ENCODE measurements at places on chromosomes 1 and 21.

DNA sequence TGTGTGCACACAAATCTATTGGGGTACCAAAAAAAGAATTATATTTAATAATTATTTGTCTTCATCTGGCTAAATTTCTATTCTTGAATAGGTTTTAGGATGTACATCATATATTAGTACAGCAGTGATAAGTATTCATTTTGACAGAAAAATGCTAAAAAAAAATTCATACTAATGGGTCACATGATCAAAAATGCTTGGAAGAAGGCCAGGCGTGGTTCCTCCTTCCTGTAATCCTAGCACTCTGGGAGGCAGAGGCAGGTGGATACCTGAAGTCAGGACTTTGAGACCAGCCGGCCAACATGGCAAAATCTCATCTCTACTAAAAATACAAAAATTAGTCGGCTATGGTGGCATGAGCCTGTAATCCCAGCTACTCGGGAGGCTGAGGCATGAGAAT lies 26.9 kb upstream of the PTGFRN start:
- DNase-seq = no peak

DNA sequence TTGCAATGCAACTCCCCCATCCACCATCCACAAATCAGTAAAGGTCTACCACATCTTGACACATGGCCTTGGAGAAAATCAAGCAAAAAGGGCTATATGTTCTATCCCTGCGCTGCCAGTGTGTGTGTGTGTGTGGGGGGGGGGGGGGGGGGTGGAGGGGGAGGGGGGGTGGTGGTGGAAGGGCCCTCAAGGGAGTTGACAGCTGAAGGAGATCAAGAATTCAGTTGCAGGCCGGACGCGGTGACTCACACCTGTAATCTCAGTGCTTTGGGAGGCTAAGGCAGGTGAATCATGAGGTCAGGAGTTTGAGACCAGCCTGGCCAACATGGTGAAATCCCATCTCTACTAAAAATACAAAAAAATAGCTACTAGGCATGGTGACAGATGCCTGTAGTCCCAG lies 37.6 kb upstream of the CLIC4 start:
- DNase-seq = no peak

DNA sequence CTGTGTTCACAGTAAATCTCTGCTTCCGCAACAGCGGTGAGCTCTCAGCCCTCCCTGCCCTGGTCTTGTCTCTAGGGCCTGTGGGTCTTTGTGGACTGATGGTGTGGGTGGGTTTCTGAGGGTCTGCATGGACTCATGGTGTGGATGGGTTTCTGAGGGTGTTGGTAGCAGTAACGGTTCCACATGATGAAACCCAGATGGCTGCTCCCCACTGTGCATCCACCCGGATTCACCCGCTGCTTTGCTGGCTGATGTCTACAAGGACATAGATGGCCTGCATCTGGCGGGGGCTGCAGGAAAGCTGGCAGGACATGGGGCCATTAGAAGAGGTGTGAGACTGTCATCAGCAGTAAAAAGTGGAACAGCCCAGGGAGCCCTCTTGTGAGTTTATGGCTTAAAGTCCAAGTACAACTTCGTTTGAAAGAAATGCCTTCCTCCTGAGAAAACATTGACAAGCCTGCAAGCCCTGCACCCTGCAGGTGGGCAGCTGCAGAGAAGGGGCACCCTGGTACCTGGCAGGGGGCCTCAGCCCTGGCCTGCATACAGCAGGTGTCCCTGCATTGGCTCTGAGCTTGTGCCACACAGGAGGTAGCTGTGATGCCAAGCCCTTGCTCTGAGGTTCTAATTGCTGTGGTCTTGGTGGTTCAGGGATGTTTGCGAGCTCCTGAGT lies 156.9 kb upstream of the COL6A1 start:
- no peak for DNase-seq

- no peak for DNase-seq
Observed at GRCh38 chr1:223669003-223669795, 3.7 kb upstream of the CAPN8 start.

- DNase-seq = no peak
Observed at GRCh38 chr21:24628046-24628445, 979.2 kb downstream of the MRPL39 start.

DNA sequence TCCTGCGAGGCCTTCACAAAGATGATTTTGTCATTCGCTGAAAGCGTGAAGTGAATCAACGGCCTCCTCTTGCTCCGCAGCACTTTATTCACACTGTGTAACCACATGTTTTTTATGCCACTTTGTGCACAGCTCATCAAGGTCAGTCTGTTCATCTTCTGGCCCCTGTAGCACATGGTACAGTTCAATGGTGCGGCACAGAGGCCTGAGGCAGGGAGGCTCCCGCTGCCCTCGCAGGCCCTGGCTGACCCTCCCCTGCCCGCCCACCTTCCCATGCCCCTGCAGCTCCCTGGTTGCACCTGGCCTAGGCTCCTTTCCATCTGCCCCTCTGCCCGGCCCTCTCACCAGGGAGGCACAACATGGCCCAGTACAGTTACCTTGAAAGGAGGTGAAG lies 87.5 kb downstream of the CD247 start:
- no peak for DNase-seq

GRCh38 chr1:169764919-169765318 lies 29.8 kb downstream of the METTL18 start:
- DNase-seq = no peak
